ENCODE measurements at places on chromosomes 11 and 22.

- no peak for DNase-seq
These were observed 56.1 kb downstream of the ST14 start for GRCh38 chr11:130215531-130216220.

DNA sequence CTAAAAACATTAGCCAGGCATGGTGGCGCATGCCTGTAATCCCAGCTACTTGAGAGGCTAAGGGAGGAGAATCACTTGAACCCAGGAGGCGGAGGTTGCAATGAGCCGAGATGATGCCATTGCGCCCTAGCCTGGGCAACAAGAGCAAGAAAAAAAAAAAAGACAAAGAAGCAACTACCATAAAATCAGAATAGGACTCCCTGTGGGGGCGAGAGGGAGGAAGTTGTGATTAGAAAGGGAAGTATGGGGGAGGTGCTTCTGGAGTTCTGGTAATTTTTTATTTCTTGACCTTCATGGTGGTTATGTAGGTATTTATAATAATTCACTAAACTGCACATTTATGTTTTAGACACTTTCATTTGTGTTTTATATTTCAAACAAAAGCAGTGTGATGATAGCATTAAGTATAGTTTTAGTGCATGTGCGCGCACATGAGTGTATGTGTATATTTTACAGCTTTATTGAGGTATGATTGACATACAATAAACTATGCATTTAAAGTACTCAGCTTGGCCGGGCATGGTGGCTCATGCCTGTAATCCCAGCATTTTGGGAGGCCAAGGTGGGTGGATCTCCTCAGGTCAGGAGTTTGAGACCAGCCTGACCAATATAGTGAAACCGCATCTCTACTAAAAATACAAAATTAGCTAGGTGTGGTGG, 43.5 kb downstream of the SIK2 start:
- no peak for DNase-seq

GRCh38 chr11:10720881-10721376, 27.4 kb upstream of the IRAG1 start:
- DNase-seq = no peak

GRCh38 chr11:34145847-34146381, 40.5 kb downstream of the NAT10 start:
- DNase-seq = no peak

DNA sequence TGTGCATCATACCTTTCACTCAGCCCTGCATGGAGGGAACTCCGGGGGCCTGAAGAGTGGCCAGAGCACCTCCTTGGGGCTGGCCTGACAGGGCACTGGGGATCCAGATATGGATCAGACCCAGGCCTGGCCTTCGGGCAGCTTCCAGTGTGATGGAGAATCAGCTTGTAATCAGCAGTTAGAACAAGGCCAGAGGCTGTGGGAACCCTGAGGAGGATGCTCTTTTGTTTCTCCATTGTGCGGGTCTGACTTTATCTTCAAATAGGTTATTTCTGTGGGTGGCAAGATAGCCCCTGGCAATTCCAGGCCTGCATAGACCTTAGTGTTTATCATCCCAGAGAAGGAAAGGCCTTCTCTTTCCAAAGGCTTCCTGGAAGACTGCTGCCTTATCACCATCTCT, 12.3 kb downstream of the DGAT2 start:
- DNase-seq = no peak

GRCh38 chr11:12540913-12541582, 133.2 kb upstream of the TEAD1 start:
- DNase-seq = no peak

Data from LNCaP clone FGC (cell line).